RWPE1 (cell line): ENCODE measurements at places on chromosomes 12 and 14.

DNA sequence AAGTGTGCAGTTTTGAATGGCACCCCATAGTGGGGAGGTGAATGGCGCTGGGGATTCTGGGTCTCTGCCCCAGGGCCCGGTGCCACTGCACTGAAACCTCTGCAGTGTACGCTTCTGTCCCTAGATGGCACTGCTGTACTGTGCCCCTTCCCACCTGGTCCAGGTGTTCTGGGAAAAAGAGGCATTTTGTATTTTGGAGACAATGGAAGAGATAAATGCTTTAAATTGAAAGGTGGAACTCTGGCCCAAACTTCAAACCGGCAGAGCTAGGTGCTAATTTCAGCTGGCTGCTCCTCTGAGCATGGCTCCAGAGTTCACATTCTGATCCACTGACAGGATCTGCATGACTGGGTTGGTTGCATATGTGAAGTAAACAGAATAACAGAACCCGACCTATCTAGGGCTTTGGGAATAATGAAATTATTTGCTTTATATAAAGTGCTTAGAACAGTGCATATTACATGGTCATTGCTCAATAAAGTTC, 52.2 kb downstream of the KRT80 start:
- peak; percentile 91 for DNase-seq

- peak; percentile 69 for DNase-seq
Measured at GRCh38 chr14:102187044-102187443, 47.3 kb downstream of the WDR20 start.

DNA sequence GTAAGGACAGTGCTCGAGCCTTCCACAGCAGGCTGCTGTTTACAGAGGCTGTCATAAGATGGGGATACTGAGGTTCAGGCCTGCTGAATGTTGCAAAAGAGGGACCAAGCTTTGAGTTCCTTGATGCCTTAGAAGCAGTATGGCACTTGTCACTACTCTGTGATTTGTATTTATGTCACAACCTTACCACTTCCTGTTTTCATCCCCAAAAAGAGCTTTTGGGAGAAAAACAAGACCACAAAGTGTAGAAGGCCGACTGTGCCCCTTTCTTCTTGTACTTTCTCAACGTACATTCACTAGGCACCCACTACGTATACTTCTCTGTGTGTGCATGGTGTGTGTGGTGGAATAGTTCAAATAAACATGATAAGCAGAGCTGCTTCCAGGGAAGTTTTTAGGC, 90.1 kb downstream of the DRAM1 start:
- DNase-seq = no peak

DNA sequence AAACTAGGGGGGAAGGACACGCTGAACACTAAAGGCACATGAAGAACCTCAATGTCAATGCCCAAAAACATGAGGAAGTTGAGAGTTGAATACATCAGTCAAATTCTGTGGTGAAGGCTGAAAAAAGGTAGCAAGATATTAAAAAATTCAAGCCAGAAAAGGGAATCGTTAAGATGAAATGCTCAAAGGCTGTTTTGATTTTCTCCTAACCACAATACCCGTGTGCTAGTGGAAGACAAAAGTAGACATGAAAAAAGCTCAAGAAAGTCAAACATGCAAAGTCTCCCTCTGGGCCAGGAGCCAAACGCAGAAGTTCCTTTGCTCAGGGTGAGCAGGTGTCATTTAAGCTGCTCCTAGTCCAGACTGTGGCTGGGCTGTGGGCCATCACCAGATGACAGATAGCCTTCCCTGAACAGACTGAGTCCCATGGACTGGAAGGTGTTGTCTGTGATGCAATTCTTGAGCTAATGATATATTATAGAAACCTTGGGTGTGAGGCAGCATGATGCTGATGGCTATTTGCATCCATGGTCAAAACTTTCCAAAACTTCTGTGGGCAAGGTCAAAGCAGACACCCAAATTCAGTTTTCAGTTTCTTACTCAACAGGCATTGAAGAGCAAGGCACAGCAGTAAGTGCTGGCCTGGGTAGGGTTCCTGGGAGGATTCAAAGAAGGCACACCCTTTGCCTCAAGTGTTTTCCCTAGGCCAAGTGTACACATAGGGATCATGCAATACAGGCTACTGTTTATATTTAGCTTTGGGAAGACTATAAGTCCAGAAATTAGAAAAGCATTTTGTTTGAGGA, 81.6 kb downstream of the MYRFL start:
- DNase-seq = no peak

DNA sequence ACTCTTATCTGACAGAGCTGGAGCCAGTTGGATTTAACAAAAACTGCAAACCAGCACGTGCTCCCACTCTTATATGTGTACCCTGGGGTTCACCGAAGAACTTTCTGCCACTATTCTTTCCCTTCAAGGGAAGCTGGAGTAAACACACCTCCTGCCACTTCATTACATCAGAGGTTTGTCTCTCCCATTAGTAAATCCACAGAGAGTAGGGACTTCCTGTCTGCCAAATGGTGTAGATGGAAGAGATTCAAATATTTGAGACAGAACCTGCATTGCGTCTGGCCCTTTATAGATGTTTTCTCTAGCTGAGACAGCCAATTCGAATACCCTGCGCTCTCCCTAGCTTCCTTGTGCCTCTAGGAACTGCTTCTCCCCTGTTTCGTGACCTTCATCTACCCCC, 29.1 kb upstream of the AEBP2 start:
- no peak for DNase-seq

DNA sequence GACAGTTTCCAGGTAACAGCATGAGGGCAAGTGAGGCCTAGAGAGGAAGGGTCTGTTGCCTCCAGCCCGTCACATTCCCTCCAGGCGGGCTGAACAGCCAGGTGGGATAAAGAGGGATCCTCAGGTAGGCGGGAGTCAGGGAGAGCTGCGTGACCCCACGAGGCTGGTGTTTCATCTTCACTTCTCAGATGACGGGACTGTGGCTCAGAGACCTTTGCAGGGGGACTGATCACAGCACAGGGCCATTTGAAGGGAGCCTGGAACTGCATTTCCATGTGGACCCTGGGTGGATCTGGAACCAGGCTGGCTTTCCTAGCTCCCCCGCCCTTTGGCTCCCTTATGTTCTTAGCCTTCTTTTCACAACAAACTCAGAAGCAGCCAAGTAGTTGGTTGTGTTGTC, 37.4 kb downstream of the SH2B3 start:
- DNase-seq = no peak

GRCh38 chr14:90616881-90617280, 199.3 kb downstream of the TTC7B start:
- DNase-seq = no peak

DNA sequence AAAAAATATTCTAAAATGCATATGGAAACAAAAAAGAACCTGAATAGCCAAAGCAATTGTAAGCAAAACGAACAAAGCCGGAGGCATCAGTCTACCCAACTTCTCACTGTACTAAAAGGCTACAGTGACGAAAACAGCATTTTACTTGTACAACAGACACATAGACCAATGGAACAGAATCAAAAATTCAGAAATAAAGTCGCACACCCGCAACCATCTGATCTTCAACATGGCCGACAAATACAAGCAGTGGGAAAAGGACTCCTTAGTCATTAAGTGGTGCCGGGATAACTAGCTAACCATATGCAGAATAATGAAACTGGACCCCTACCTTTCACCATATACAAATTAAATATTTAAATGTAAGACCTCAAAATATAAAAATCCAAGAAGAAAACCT, 203.9 kb upstream of the PPFIA2 start:
- DNase-seq = no peak

- DNase-seq = no peak
Measured at GRCh38 chr14:74912111-74912510, 10.9 kb downstream of the RPS6KL1 start.

DNA sequence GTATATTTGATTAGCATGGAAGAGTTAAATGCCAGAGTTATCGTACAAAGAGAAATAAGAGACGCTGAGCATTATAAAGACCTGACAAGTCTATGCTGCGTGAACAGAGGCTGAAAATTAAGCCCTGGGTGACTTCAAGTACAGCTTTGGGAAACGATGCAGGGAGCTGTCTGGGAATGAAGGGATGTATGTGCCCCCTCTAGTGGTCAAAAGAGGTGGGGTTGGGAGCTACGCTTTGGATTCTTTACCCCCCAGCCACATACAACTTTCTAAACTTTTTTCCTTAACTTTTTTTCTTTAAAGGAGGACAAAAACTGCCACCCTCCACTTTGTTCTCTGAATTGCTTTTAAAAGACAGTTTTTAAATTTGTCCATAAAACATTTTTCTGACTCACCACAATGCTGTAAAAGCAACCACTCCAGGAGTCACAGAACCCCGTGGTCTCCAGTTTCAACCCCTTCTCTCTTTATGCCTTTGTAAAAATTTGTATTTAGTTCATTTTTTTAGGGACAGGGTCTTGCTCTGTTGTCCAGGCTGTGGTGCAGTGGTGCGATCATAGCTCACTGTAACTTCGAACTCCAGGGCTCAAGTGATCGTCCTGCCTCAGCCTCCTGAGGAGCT, 59.4 kb downstream of the ZNF664 start:
- DNase-seq = peak; percentile 80

DNA sequence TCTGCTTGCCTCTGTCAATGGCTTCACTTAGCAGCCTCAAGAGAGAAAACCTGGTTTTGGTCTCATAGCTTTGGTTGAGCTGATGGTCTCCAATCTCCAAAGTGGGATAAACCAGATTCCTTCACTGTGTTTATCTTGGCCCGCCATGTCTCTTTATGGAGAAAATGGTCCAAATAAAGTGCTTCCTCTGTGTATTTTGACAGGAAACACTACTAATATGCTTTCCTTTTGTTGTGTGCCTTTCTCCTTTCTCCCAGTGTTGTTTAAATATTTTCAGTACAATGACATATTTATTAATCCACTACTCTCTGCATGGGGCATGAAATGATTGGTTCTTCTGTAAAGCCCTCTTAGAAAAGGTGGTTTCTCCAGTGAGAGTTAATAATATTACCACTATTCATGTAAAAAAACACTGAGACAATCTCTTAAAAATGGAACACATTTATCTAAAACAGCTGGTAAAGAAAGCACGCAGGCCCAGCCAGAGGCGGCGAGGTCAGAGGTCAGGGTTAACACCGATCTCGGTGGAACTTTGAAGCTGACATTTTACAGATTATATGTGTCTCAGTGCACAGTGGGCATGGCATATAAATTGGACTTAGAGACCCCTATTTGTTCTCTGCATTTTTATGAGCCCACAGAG, 24.2 kb downstream of the TMEM30B start:
- DNase-seq = no peak

DNA sequence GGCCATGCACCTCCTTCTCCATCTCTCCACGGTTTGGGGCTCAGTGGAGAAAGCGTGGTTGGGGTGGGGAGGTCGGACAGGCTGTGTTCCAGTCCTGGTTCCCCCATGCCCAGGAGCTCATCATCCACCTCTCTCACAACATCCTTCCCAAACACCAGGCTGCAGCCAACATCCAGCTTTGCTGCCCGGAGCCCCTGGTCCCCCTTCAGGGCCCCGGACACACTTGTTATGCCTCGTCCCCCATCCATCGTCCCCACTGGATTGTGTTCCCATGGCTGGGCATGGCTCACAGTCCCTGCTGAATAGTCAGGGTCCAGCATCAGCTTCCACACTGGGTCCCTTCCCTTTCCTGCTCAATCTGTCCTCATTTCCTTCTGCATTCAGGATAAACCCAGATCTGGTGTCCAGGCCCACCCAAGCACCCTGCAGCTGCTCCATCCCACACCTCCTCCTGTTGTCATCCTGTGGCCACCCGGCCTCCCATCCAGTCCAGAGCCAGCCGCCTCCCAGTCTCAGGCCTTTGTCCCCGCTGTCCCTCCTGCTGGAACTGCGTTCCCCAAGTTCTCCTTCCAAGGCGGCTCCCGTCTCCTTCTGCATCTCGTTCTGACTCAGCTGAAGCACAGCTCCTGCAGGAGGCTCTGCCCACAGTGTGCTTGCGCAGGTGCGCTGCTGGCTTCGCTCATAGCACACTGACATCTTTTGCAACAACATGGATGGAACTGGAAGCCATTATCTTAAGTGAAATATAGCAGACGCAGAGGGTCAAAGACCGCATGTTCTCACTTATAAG, 211.4 kb upstream of the RTL1 start:
- no peak for DNase-seq

- DNase-seq = no peak
Measured at GRCh38 chr12:27221625-27222387, 22.3 kb upstream of the STK38L start.

- DNase-seq = peak; percentile 53
Measured at GRCh38 chr12:70756118-70756517, 118.9 kb upstream of the PTPRB start.

DNA sequence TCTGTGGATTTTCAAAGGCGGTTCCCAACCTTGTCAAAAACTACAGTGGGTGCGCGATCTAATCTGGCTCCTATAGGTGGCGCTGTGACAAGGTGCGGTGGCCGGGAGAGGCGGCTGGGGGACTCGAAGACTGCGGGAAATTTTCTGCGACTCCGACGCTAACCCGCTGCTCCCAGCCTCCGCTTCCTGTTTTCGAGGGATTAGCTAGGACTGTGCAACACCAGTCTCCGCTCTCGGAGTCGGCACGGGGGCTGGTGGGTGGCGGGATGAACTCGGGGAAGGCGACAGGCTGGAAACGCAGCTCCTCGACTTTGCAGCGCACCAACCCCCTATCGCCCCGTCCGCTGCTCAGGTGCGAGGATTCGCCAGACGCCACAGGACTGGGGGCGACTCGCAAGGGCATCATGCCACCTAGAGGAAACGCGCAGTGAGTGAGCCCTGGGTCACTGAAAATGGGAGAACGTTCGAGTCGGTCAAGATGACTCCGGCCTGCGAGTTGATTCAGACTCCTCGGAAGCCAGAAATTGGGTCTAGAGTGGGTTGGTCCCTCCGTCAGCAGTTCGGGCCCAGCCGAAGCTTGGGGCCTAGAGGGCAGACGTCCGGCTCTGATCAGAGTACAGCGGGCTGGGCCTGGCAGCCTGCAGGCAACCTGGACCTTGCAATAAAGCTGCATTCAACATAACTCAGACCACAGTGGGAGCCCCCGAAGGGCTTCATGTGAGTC, 5.5 kb upstream of the PAX9 start:
- peak; percentile 36 for DNase-seq

DNA sequence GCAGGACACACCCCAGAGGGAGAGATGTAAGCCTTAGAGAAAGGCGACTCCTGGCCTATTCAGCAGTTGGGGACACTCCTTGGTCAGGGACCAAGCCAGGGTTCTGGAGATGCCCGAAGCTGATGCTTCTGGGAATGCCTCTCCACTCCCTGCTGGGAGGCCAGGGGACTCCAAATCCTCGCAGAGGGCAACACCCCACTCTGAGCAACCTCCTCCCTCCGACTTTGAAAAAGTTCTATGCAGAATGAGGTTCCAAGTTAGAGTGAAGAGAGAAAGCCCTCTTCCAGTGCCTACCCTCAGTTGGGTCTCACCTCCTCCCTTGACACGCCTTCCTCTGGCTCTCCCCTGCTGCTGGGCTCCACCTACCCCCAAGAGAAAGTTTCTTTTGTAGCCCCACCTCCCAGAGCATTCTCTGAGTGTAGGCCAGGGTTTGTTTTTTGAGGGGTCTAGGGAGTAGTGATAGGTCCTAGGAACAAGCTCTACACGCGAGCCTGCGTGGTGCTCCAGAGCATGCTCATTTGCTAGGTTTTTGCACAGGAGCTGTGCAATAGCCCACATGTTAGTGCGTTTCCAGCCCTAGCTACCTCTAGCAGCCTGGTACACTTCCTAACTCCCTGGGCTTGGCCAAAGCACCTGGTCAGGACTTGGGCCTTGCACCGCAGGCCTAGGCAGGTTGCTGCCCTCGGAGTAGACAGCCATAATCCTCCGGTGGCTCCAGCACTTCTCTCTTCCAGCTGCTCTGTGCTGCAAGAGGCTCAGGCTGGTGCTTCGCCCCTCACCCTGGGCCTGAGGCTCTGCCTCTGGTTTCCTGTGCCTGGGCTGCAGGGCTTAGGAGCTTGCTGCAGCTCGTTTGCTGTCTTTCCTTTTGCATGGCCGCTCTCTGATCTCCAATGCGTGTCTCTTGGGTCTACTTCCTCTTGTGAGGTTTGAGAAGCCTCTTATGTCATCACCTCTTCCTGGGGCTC, 590 bp upstream of the CEBPE start:
- no peak for DNase-seq
